ENCODE measurements at places on chromosomes 5 and 9.
A peak's percentile ranks its signal among the peaks of the same experiment; 100 is the strongest.

DNA sequence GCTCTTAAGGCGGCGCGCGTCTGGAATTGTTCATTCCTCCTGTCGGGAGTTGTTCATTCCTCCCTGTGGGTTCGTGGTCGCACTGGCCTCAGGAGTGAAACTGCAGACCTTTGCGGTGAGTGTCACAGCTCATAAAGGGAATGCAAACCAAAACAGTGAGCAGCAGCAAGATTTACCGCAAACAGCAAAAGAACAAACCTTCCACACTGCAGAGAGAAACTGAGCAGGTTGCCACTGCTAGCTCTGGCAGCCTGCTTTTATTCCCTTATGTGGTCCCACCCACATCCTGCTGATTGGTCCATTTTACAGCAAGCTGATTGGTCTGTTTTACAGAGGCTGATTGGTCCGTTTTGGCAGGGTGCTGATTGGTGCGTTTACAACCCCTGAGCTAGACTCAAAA, 1365.3 kb upstream of the WWC1 start:
- DNase-seq, result no peak

DNA sequence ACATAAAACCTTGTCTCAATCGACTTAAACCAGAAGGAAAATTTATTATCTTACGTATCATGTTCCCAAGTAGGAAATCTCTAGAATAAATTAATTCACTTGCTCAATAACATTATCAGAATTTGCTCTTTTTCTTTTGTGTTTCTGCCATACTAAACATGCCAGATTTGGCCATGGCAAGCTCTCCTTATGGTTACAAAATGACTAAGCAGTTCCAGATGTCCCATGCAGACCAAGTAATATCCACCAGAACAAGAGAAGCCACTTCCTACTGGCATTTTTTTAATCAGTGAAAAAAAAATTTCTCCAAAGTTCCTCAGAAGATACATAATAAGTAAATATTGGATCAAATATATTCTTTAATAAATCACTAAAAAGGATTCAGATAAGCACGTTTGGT, 25.2 kb upstream of the ADAMTS6 start:
- DNase-seq, result peak; percentile 12

DNA sequence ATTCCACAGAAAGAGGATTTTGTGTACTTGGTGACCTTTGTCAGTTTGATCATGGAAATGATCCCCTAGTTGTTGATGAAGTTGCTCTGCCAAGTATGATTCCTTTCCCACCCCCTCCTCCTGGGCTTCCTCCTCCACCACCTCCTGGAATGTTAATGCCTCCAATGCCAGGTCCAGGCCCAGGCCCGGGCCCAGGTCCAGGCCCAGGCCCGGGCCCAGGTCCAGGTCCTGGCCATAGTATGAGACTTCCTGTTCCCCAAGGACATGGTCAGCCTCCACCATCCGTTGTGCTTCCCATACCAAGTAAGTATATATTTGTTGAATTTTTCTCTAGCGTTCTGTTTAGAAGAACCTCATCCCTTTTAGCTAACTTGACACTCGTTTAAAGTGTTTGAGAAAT, 30.0 kb downstream of the RBM27 start:
- DNase-seq, result no peak

GRCh38 chr5:39191216-39191615, 28.1 kb downstream of the FYB1 start:
- no peak for DNase-seq

DNA sequence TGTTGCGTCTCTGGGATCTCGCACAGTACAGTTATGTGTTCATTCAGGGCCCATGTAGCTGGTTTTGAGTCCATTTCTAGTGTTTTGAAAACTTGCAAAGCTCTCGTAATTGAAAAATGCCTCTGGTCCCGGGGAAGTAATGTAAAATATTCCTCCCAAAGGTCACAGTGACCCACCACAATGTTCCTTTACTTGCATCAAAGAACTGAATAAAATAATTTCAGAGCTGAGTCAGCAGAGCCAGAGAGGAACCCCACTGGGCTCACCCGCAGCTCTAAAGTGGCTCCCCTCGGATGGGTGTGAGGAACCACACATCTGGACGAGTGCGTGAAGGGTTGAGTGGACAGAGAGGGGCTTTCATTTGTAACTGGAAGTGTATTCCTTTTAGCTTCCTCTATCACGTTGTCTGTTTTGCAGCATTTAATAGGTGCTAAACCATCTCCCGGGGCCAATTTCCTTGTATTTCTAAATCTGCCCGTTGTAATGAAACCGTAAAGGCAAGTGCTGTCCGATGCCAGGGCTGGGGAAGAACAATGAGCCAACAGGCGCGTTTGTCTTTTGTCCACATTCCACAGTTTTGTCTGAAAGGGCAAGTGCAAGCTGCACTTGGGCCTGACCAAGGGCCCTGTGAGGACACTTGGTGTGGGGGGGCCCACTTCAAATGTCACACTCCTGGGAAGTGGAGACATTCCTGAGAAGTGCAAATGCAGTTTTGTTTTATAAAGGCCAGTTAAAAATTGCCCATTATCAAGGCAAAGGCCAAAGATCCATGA, 29.9 kb downstream of the COL5A1 start:
- no peak for DNase-seq

DNA sequence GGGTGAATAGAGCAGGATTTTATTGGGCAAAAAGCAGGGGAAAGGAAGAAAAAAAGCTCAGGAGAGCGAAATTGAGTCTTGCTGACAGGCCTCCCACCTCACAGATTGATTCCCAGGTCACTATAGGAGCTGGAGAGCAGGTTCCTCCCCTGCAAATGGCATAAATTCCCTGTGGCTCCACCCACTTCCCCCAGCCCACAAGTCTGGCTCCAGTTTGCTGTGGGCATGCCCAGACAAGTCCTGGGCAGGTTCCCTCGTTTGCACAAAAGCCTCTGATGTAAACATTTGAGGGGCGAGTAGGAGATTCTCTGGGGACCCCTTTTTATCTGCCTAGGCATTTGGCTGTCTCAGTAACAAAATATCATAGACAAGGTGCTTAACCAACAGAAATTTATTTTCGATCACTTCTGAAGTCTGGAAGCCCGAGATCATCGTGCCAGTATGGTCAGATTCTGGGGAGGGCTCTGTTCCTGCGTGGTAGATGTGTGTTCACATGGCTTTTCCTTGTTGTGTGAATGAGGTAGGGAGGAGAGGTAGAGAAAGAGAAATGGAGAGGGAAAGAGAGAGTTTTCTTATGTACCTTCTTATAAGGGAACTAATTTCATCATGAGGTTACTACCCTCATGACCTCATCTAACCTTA, 614.5 kb downstream of the MAT2B start:
- DNase-seq, result peak; percentile 55

DNA sequence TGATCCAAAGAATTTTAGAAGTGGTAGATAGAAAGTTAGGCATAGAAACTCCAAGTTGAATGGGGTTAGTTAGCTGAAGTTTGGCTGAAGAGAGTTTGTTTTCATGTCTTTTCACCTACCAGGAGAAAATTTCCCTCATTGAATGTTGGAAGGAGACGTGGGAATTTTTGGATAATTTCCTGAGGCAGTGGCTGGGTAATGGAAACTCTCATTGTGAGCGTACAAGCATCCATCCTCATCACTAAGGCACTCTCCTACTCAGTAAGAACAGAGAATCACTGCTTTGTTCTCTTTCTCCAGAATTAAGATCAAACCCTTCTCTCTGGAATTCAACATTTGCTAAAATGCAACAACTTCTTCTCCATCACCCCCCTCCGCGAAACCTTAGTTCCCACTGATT, 179.7 kb downstream of the PALM2AKAP2 start:
- no peak for DNase-seq

GRCh38 chr9:137837345-137838278, 40.0 kb upstream of the CACNA1B start:
- DNase-seq, result no peak

GRCh38 chr5:42994555-42995359, 45.4 kb downstream of the ANXA2R start:
- DNase-seq, result peak; percentile 80

GRCh38 chr9:68551191-68551590, 10.5 kb upstream of the TMEM252 start:
- DNase-seq, result peak; percentile 51
